Activated CD4-positive, alpha-beta T cell treated with anti-CD3 and anti-CD28 coated beads, Interleukin-2, amount 50 U/mL, for 48 hours (primary cell): ENCODE measurements at places on chromosomes 5 and 9.

DNA sequence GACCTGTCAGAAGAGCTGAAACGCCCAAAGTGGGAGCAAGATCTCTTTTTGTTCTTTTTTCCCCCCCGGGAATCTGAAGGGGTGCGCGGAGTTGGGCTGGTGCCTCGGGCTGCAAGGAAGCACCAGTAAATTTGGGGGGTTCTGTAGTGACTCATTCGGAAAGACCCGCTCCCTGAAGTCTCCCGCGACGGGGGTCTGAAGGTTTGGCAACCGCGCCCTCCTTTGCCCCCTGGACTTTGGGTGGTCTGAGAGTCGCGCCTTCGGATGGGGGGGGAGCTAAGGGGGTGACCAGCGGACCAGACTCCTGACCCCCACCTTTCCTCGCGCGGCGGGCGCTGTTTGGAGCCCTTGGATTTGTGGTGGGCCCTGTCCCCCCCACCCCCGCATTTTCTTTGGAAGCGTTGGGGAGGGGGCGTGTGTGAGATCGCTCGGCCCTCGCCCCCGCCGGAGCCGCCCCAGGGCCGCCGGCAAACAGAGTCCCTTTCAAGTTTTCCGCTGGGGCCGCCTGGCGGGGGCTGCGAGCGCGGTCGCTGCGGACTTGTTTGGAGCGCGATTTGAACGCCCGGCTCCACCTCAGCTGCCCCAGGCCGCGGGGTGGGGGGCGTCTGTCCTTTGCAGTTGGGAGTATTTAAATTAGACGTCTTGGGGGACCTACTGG is 2.0 kb downstream of the CXXC5 start:
- no peak for DNase-seq

GRCh38 chr9:127546125-127546832 is 65.8 kb upstream of the STXBP1 start:
- no peak for DNase-seq

DNA sequence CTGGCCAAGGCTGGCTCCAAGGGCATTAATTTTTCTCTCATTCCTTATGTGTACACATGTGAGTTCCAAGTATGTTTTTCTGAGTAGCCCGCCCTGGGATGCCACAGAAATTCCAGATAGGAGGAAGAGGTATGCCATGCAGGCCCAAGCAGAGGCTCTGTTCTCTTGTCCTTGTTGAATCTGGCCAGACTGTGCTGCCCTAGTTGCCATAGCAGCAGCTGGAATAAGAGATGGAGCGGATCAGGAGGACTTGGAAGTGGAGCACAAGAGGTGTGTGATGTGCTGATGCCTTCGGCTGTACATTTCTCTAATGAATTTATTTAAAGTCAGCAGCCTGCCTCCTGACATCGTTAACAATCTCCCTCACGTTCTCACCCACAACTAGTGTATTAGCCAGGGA is 235.6 kb upstream of the RPS23 start:
- no peak for DNase-seq

DNA sequence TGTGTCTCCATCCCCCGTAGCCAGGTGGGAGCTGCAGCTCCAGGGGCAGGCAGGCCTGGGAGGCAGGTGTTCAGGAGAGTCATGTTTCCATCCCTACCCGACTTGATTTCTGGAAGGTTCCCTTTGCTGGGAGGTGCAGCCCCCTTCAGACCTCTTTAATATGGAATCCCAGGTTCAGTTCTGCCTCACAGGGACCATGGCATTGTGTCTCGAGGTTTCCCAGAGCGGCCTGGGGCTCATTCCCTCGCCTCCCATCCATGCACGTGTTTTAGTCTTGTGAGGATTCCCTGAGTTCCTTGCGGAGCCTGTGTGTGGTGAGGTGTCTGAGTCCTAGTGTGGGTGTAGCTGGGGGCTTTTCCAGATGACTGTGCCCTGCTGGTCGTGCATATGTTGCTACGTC is 16.5 kb upstream of the AHRR start:
- no peak for DNase-seq

GRCh38 chr9:7636838-7637467 is 162.6 kb downstream of the DMAC1 start:
- no peak for DNase-seq

- no peak for DNase-seq
These were observed 7.7 kb downstream of the ADGRD2 start for GRCh38 chr9:124457887-124458431.

DNA sequence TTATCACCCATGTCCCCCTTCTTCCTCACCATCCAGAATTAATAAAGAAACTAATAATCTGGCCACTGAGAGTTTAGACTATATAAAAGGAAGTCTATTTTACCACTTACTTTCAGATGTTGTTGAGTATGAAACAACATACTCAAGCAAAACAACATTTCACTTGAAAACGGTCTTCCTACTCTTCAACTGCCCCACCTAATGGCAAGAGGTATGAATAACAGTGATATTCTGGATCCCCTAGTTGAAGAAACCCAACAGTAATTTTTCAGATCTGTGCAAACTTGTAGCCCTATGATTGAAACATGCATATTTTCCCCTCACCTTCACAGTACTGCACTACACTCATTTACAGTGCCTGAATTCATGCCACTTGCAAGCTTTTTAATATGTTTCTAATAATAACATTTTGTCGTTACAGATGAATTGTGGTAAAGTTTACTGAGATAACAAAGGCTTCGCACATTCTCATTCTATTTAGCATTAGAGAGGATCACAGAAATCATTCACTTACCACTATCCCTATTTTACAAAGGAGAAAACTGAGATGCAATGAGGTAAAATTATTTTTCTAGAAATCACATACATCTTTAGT is 267.9 kb upstream of the PDE4D start:
- no peak for DNase-seq

DNA sequence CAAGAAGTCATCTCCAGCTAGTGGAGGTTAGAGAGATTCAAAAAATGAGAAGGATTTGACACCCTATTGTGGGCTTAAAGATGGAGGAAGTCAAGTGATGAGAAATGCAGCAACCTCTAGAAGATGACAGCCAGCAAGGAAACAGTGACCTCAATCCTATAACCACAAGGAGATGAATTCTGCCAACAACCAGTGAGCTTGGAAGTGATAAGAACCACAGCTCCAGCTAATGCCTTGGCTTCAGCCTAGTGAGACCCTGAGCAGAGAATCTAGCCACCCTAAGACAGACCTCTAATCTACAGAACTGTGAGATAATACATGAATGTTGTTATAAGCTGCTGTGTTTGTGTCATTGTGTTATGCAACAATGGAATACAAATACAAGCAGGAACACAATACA is 262.4 kb downstream of the GRIA1 start:
- no peak for DNase-seq

- DNase-seq, result no peak
These were observed 165.8 kb downstream of the GADD45G start for GRCh38 chr9:89770531-89771174.
